ENCODE measurements at places on chromosomes 2 and 18.

- DNase-seq: no peak
These were observed 42.8 kb downstream of the TRAPPC12 start for GRCh38 chr2:3422161-3422779.

DNA sequence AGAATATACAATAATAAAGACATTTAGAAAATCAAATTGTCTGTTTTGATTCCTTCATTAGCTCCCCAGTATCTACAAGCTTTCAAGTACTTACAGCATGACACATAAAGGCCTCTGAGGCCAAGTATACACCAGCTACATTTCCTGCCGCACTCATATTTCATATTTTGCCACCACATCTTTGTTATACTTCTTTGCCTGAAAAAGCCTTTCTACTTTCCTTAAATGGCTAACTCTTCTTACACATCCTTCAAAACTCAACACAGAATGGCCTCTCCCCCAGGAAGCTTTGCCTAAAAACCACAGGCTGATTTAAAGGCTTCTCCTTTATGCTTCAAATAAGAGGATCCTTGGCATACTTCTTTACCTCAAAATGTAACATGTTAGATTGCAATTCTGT, 4.5 kb downstream of the STK17B start:
- no peak for DNase-seq

DNA sequence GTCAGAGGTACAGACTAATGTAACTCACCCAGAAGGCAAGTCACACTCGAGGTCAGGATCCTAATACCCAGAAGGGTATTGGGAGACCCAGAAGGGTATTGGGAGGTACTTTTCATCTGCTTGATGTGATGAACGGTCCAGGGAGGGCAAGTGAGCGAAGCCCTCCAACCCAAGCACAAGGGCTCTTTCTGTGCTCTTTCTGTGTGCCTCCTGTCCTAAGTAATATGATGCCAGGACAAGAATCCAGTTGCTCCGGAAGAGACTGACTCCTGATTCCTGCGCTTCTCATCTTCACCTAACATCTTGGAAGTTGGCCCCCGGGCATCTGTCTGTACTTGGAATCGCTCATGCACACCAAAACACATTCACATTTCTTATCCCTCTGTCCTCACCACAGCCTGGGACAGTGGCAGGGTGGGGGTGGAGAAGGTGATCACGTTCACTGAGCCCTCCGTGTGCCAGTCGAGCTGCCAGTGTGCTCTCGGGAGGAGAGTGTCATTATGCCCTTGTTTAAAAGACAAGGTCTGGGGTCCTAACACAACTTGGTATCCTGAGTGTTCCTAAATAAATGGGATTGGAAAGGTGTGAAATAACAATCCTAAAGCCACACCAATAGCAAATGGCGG, 17.1 kb downstream of the GYPC start:
- DNase-seq: no peak

DNA sequence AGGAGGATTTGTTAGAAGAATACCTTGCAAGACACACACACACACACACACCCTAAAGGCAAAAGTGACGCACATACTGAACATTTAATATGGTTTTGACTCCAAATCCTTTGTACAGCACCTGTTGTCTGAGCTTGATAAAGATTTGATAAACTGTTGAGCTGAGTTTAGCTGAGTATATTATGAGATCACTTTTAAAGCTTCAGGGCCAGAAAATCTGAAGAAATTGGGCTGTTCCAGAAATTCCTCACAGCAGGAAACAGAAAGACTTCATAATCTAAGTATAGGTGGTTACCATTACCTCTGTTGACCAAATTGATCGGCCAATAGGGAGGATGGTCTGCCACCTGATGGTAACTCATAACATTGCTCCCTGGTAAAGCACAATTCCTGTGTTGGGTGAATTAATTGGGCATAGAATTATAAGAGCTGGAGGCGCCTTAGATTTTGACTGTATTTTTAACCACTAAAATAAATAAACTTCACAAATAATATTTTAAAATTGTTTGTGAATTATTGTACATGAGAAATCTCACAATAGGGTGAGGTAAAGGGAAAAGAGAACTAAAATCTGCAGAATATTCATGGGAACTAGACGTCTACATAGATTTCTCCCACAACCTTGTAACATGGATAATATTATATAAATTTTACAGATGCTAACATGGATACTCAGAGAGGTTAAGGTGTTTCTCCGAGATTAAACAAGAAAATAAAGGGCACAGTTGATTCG, 21.8 kb upstream of the RPIA start:
- no peak for DNase-seq

- DNase-seq: no peak
These were observed 78.4 kb downstream of the DPP4 start for GRCh38 chr2:161995553-161996016.

GRCh38 chr2:225415341-225415740, 15.8 kb downstream of the NYAP2 start:
- DNase-seq: no peak

DNA sequence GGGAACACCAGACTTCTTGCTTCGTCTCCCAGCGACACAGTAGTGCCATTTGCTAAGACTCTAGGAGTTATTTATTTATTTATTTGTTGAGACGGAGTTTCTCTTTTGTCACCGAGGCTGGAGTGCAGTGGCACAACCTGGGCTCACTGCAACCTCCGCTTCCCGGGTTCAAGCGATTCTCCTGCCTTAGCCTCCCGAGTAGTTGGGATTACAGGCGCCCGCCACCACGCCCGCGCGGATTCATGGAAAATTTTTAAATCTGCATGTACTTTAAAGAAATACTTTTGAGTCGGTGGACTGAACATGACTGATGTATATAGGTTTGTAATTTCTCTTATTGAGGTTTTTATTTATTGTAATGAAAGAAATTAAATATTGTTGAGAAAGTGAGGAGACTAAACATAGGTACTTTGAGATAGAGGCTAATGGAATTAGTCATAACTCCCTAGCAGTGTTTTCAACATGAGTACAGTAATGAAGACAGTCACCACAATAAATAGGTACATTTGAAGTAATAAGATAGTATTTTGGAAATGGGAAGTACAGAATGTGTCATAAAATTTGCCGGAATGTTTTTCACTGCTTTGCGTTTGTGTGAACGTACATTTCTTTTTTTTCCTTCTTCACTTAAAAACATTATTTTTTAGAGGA, 983 bp downstream of the MTX2 start:
- no peak for DNase-seq

DNA sequence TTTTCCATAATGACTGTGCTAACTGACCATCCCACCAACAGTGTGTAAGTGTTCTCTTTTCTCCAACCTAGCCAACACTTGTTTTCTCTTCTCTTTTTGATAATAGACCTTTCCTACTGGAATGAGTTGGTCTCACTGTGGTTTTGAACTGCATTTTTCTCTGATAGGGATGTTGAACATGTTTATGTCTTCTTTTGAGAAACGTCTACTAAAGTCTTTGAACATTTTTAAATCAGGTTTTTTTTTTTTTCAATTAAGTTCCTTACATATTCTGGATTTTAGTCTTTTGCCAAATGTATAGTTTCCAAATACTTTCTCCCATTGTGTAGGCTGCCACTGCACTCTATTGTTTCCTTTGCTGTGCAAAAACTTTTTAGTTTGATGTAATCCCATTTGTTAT, 405.5 kb upstream of the FIGN start:
- DNase-seq: no peak

GRCh38 chr2:190407662-190408537, at the start of gene MFSD6:
Gene MFSD6, plus strand, starts transcription at chr2:190408355. Its CDS starts 27,675 bp downstream, at chr2:190436030.
- DNase-seq: peak; percentile 12

DNA sequence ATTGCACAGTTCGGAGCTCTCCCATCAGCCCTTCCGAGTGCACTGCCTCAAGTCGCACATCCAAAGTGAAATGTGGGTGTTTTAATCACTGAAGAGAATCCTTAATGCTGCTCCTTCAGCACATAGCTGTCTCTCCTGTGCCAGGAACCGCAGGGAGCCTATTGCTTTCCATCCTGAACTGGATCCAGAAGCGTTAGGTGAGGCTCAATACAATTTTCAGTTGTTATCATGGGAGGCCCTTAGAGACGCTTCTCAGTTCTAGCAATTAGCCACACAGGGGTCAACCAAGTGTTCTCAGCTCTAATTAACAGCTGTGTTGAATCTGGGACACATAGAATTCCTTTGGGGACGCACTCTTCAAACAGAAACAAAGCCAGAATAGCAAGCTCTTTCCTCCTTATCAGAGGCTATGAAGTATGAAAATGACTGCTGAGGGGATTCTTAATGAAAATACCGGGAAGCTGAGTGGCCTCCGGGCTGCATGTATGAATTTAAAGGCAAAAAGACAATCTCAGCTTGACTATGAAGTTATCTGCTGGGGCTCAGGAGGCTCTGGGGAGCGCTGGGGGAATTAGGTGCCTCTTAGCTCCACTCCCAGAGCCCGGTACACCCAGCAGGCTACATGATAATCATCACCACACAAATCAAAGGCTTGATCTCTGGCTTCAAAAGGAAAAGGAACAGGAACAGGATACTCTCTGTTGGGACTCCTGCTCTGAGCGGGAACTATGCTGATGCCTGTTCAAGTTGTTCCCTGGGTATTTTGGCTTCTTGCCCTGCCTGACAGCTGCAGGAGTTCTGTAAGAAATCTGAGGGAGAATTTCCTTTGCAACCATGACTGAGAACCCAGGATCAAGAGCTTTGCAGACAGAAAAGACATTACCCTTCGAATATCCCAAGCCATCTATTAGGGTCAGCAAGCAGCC, 55.4 kb upstream of the NCOA1 start:
- no peak for DNase-seq

DNA sequence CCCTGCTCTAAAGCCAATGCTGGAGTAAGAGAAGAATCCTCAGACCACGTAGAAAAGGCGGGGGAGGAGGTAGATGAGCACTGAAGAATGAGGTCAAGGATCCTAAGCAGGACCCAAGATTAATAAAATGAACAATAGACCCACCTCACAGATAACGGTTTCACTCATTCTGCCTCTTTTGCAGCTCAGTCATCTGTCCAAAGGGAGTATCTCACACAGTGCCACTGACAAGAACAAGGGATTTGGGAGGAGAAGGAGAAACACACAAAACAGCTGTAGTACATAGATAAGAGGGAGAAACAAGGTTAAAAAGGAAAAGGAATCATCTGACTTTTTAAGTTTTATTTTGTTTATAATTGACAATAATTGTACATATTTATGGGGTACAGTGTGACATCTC, 30.9 kb upstream of the SULT1C4 start:
- DNase-seq: no peak

DNA sequence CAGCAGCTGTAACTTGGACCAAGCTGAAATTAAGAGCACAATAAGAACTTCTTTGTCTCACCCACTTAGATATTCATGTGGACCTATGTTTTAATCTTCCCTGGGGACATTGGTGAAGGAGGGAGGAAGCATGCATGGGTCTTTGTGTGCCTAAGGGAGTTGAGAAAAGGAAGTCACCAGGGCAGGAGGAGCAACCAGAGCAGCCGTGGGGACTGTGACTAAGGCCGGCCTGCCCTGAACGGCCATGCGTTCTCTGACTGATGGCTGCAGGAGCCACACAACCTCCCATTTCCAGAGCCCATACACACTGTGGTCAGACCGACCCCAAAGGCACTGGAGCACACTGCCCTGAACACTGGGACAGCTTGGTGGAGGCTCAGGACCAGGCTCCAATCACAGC, 43.7 kb upstream of the SLC35G4 start:
- DNase-seq: no peak

- DNase-seq: no peak
These were observed 194.4 kb upstream of the ID2 start for GRCh38 chr2:8487461-8487932.

DNA sequence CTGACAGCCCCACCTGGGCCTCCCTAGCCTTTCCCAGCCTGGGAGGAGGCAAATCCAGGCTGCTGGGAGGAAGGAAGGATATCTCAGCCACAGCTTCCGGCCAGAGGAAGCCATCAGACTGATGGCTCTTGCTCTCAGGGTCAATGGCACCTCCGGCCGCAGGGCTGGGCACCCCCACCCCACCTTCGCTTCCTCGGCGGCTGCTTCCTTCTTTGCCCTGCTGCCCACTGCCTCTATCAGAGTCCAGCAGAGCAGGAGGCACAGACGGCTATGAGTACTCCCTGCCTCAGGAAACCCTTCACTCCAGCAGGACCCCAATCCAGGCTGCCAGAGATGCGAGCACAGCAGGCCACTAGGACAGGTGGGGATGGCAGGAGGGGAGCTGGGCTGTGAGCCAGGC, 3.3 kb downstream of the SEMA4C start:
- DNase-seq: no peak

DNA sequence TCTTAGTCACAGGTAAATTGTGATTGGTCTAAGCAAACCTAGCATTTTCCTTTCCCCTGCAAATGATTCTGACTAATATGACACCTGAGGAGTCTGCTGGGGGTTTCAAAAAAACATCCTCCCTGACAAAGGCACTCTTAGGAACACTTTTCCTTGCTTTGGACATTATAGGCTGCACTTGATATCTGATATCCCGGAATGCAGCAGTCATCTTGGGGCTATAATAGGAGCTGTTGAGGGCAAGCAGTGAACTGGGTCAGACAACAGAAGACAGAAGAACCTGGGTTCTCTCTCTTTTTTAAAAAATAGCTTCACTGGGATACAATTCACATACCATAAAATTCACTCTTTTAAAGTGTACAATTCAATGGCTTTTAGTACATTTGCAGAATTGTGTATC, 229.3 kb downstream of the RAB3GAP1 start:
- DNase-seq: no peak

DNA sequence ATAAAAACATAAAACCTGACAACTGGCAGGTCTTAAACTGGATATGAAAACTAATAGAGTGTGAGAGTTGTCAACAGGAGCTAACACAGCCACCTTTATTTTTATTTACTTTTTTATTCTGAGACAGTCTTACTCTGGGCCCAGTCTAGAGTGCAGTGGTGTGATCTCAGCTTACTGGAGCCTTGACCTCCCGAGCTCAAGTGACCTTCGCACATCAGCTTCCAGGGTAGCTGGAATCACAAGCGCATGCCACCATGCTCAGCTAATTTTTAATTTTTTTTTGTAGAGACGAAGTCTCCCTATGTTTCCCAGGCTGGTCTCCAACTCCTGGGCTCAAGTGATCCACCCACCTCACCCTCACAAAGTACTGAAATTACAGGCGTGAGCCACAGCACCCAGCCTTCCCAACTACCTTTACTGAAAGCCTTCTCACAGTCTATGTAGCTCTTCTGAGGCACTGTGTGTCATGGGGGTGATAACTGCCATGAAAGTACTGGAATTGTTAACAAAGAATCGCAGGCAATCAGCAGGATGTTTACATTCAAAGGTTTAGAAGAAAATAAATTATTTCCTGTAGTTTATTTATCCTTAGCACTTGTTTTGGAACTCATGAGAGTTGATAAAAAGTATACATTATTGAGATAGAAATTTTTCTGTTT, 24.3 kb downstream of the GDF7 start:
- no peak for DNase-seq

DNA sequence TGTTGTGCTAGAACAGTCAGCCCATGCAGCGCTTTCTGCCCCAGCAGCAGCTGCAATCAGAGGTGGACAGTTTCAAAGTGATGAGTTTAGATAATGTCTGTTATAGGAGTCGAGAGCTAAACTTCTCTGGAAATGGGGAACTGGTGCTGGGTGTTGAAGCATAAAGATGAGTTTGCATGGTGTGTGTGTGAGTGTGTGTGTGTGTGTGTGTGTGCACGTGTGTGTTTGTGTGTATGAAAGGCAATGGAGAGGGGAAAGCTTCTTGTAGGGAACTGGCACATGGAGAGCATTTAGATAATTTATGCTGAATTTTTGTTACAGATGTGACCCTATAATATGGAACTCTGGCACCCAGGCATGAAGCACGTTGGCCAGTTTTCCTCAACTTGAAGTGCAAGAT, 22.7 kb downstream of the ICOS start:
- no peak for DNase-seq

- no peak for DNase-seq
These were observed 40.1 kb upstream of the PTH2R start for GRCh38 chr2:208366215-208367127.

GRCh38 chr2:114368705-114369104, 73.7 kb upstream of the DPP10 start:
- DNase-seq: no peak
